NCI-H1417 (cell line): ENCODE measurements at places on chromosomes 6 and 20.

DNA sequence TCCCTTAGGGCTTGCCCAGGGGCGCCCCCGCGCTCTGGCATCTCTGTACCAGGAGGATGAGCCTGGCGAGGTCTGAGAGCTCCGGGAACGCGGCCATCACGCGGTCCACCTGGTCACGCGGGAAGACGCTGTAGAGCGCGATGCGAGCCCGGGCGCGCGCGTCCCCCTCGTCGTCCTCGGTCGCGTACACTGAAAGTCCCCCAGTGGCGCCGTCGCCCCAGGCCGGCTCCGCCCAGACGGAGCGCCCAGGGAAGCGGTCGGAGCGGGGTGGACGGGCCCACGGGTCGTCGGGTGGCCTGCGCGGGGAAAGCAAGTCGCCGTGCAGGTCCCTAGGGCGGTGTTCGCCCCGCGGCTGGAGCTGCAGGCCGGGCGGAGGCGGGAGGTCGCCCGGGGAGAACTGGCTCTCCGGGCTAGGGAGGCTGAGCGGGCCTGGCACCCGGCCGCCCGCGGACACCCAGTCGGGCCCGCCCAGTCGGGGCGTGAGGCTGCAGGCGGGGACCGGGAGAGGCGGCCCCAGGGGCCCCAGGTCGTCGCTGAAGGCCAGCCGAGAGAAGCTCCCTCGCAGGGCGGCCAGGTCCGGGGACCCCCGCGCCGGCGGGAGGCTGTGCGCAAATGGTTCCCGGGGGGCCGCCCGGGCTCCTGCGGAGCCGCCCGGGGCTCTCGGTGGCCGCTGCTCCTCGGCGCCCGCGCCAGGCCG, 34.0 kb downstream of the ZC3H12D start:
- no peak for DNase-seq

- DNase-seq: no peak
Measured at GRCh38 chr20:33827634-33828325, 16.6 kb downstream of the CHMP4B start.

DNA sequence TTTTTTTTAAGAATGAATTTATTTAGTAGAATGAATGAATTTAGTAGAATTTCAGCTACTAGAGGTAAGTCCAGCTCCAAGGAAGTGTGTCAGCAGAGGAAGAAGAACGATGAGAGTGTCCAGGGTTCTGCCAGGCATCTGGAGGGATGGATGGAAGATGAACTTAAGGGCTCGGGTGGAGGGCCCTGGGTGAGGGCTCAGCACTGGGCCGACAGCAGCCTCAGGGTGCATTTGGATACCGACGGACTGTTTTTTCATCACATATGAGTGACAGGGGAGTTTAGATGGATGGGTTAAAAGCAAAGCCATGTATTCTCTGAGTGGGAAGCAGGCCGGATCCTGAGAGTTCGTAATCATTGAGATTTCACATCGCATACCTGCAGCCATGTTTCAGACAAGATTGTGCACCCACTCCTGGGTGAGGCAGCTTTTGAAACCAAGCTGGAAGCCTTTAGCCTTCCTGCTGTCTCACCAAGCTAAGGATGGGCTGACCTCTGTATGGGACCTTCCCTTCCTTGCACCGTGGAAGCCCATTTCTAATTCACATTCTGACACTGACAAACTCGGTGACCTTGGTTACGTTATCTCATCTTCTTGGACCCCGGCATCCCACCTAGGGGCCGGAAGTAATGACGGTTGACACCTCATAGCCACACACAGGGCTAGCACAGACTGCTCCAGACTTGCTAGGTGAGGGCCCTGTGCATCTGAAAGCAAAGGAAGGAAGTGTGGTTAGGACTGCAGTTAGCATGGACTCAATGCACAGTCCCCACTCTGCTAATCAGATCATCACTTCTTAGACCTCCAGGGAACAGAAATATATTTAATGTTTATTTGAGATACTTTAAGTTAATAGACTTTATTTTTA, 228.5 kb downstream of the SLC24A3 start:
- no peak for DNase-seq

DNA sequence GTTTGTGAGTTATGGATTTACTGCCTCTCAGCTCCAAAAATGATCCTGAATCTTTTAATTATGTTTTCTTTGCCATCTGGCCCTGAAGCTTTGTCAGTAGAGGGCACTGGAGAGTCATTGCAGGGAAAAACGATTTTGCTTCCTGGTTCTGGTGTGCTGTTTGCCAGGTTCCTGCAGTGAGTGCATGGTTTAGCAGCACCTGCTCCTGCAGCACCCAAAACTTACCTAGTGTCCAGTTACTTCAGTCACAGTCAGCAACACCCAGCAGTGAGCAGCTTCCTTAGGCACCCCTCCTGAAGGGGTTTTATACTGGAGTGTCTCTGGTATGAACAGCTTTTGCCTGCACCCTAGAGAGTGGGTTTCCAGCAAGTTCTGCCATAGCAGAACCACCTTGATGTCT, 6.0 kb upstream of the TRIM26 start:
- peak; percentile 74 for DNase-seq

DNA sequence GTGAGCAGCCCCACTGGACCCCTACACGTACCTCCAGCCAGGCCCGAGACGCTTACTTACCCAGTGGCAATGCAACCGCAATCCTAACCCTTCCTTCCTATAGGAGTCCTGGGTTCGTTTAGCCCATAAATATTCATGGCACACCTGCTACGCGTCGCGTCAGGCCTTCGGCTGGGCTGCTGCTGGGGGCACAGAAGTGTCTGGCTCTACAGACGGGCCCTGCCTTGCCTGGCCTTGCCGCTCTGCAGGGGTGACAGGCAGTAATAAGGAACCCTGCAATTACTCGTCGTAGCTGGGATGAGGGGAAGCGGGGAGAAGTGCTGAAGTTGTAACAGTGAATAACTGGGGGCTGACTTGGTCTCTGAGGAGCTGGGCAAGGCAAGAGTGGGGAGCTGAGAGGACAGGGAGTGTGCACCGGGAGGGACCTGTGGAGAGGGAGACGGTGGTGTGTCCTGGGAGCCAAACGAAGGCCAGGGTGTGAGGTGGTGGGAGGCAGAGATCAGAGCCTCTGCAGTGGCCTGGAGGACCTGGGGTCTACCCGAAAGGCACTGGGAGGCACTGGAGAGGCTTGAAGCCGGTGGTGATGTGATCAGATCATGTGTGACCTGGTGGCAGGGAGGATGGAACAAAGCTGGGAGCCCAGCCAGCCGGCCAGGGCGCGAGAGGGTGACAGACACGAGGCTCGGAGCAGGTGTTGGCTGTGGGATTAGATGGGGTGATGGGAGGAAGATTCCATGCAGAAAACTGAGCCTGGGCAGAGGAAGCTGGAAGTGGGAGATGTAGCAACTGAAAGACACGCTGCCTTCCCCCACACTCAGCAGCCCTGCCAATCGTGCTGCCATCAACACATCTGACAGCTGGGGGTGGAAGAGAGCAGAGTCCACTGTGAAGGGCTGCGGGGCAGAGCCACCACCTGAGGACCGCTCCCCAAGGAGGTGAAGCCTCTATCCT, 36.4 kb downstream of the PSMG4 start:
- peak; percentile 36 for DNase-seq
